ENCODE measurements at places on chromosomes 13 and 19.

GRCh38 chr13:40170982-40171381 is 495.5 kb downstream of the FOXO1 start:
- no peak for DNase-seq

GRCh38 chr13:27474751-27475268 is 24.4 kb upstream of the MTIF3 start:
- no peak for DNase-seq

GRCh38 chr13:27820524-27821482 is 28.5 kb downstream of the GSX1 start:
- DNase-seq = no peak

DNA sequence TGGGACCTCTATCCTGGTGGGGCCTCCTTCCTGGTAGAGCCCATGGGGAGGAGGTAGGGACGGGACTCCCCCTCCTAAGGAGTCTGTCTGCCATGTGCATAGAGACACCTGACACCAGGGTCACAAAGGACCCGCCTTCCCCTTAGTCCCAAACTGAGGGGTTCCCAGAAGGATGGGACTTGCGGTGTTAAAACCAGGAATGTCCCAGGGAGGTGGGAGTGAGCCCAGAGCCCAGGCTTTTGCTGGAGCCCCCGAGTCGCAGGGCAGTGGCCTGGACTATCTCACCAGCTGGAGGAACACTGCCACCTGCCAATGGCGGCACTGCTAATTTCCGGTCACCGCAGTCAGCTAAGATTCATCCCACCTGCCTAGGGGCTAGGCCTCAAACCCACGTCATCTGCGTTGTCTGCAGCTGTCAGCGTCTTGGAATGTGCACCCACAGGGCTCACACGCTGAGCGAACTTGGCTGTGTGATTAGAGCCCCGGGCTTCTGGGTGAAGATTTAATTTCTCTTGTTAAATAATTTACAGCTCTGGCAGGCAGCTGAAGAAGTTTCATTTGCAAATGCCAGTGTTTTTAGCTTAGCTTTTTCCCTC is 31.9 kb upstream of the ATP11A start:
- DNase-seq = no peak

DNA sequence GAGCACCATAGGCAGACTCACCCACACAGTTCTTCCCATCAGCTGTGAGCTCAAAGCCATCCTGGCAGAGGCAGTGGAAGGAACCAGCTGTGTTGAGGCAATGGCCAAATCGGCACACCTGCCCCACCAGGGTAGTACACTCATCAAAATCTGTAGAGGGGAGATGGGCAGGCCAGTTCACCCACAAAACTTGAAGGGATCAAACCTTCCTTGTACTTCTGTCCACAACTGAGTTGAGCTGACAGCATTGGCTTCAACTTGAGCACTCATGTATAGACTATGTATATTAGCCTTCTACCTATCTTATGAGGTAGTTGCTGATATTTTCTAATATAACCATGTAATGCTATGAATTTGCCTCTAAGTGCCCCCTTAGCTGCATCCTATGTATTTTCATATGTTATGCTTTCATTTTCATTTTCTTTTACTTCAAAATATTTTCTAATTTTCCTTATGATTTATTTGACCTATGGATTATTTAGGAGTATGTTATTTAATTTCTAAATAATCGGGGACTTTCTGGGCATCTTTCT is 42.9 kb downstream of the CCL25 start:
- DNase-seq = no peak

All from stimulated activated CD8-positive, alpha-beta memory T cell treated with anti-CD3 and anti-CD28 coated beads, Interleukin-4, amount 100 ng/mL, for 1 hour (primary cell).